Left cardiac atrium (tissue), 4 donors: ENCODE measurements at places on chromosomes 6 and 20.

DNA sequence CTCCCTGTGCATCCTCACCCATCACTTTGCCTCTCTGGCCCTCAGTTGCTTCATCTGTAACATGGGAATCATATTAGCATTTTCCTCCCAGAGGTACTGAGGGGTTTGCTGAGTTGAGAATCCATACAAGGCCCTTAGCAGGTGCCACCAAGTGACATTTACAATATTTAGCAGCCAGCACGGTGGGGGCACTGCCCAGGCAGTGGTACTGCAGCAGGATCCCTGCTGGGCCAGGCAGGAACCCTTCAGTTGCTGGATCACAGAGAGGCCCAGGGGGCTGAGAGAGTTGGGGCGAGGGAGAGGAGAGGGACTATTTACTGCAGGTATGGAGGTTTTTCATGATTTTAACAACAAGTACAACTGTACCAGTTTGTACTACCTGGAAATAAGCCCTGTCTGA lies 65.9 kb downstream of the CDH22 start:
- no peak for DNase-seq

DNA sequence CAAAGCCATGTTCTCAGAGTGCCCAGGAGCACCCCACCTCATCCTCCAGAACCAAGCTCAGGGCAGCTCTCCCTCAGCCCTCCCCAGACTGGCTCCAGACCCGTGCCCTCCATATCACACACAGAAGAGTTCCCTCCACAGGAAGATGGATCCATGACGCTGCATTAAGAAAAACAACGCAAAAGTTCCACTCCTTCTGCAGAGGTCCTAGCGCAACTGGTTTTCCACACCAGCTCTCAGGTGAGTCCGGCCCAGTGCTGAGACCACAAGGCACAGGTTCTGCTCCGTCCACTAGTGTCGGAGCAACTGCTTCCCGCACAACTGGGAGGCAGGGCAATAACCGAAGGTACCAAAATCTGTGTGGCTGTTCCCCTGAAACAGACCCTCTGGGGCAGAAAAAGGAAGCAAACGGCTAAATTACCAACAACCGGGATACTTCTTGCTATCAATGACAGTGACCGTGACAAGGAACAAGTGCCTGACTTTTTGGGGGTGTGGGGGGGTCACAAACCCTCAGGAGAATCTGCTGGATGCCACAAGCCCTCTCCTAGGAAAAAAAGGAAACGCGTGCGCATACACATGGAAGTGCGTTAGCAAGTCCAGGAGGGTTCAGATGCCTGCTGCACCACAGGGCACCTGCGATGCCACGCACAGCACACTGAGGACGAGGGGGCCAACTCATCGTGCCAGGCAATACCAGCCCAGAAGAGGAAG lies 49.2 kb downstream of the MYH7B start:
- DNase-seq = peak; percentile 6

- DNase-seq = no peak
Observed at GRCh38 chr6:27874016-27874415, 38.2 kb downstream of the OR2B2 start.

GRCh38 chr20:31918466-31919105 lies 33.3 kb downstream of the PDRG1 start:
- DNase-seq = no peak

DNA sequence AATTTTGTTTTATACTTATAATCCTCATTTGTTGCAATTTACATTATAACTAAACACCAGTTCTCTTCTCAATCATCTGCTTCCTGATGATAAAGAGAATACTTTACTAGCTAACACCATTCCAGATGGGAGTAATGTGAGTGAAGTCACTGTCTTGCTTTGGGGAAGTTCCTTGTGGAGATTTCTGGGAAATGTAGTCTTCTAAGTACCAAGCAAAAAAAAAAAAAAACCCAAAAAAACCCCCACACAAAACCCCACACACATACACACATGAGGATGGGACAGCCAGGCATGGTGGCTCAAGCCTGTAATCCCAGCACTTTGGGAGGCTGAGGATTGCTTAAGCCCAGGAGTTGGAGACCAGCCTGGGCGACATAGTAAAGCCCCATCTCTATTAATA lies 2.2 kb upstream of the SNPH start:
- no peak for DNase-seq
